ENCODE measurements at places on chromosomes 12 and 14. TPM values are rescaled to one million over a fixed set of nuclear protein-coding genes. Genes with fewer than 3 reads are reported as not detected.

The PRH2 gene
- not detected for total RNA-seq

The LRTM2 gene
- 14.6 TPM for total RNA-seq

The RITA1 gene
- 6.7 TPM for total RNA-seq

The INHBE gene
- total RNA-seq, result 18.0 TPM

The SYCP3 gene
- not detected for total RNA-seq

The CEP290 gene
- total RNA-seq, result 24.1 TPM

The MGP gene
- total RNA-seq, result not detected

The KRT77 gene
- total RNA-seq, result not detected

The CCDC60 gene
- 3.8 TPM for total RNA-seq

The IL22 gene
- total RNA-seq, result not detected

The BTG1 gene
- total RNA-seq, result 72.2 TPM

The CIPC gene
- 22.3 TPM for total RNA-seq

The RNF212B gene
- total RNA-seq, result not detected

The GLTP gene
- total RNA-seq, result 22.6 TPM

DNA sequence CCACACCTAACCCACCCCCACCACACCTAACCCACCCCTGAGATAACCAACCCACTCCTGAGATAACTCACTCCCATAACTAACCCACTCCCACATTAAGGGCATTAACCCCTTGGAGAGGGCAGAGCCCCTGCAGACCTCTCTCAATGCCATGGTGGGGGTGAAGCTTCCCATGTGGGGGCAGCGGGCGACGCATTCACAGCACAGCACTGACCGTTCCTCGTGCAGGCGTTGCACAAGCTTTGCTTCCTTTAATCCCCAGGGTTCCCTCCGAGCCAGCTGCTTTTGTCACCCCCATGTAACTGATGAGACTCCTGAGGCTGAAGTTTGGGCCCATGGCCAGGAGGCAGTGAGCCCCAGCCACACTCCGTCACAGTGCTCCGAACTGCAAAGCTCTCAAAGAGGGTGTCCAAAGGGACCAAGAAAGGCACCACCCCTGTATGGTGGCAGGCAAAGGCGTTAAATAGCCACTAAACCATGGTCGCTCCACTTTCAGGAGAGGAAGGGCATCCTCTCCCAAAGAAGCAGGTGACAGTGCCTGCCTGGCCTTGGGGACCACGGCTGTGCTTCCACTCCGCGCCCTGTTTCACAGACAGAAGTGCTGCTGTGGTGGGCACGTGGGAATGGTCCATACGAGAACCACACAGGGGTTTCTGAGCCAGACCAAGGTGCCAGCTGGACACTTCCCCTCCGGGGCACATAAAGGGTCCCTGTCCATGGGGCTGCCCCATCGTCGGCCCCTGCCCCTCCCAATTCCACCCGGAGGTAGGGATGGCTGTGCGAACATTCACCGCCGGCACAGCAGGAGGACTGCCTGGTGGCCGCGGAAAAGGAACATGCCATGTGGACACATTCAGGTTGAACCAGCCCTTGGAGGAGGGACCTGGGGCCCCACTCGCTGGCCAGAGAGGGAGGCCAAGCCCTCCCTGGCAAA, 28.3 kb downstream of the GALNT9 start:
- H3K4me1 ChIP-seq, result no peaks in the 10 kb centered on the region
- H3K4me3 ChIP-seq, result no peak overlapping the region
- peak; percentile 59 for DNase-seq
- H3K36me3 ChIP-seq, result no peaks in the 10 kb centered on the region
- no peak overlapping the region for H3K27ac ChIP-seq

DNA sequence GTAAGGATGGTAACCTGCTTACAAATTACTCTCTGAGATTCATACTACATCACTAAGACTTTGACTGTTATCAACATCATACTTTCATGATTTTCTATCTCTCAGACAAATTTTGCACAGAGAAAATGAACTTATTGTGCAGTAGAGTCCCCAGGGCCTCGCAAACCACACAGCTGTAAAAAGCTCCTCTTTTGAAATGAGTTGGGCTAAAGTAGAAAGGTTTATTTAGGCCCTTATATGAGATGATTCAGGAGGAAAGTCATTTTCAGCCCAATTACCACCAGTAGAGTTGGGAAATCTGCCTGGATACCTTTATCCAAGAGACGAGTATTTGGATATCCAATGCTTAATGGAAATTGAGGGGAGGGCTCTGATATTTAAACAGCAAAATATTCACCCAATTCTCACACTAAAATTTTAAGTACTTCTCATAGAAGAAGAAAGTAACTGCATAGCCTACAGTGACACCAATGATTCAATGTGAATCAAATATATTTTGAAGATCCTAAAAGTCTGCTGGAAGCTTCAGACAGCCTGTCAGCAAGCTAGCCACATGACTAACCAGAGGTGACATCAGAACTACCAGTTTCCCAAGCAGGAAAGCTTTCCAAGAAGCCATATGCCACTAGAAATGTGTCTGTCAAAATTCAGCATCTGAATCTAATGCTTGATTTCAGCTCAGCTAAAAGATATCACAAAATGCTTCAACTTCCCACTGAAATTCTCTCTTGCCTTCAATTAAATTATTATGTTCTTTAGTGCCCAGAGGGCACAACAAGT, 190.1 kb upstream of the SYT1 start:
- no peaks in the 10 kb centered on the region for H3K36me3 ChIP-seq
- H3K27me3 ChIP-seq, result no peaks in the 10 kb centered on the region
- H3K4me1 ChIP-seq, result peaks cover 11% of the 10 kb centered on the region
- no peak overlapping the region for H3K27ac ChIP-seq

DNA sequence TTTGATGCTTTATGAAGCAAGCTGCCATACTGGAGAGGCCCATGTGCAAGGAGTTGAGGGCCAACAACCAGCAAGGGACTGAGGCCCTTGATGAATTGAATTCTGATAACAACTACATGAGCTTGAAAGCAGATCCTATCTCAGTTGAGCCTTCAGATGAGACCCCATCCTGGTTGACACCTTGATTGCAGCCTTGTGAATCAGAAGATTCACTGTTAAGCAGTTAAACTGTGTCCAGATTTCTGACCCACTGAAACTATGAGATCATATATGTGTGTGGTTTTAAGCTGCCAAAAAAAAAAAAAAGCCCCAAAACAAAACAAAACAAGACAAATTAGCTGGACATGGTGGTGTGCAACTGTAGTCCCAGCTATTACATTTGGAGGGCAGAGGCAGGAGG, 42.1 kb downstream of the GPR19 start:
- H3K27ac ChIP-seq, result no peak overlapping the region
- peaks cover 15% of the 10 kb centered on the region for H3K4me1 ChIP-seq
- H3K27me3 ChIP-seq, result no peaks in the 10 kb centered on the region
- no peak overlapping the region for H3K4me3 ChIP-seq
- H3K36me3 ChIP-seq, result peaks cover 9% of the 10 kb centered on the region
- no peak for DNase-seq

DNA sequence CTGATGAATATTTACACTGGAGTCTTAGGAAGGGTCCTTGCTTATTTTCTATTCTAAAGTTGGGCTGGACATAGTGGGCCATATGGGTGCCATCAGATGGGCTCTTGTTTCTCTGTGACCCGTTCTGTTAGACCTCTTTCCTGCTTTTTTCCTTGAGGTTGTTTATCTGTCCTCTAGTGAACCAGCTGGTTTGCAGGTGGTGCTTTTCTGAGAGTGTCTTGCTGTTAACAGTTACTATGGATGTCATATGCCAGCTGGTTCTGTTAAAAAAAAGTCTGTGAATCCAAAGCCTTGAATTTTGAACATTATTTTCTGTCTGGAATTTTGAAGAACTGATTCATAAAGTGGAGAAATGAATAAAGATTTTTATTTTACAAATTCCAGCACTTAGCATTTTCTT, 29.2 kb downstream of the ZC3H14 start:
- no peak for DNase-seq
- no peaks in the 10 kb centered on the region for H3K36me3 ChIP-seq
- peak overlapping the region; percentile 89 for H3K27ac ChIP-seq

- H3K27ac ChIP-seq, result no peak overlapping the region
- H3K4me3 ChIP-seq, result no peak overlapping the region
- no peaks in the 10 kb centered on the region for H3K4me1 ChIP-seq
- no peaks in the 10 kb centered on the region for H3K36me3 ChIP-seq
- H3K27me3 ChIP-seq, result no peaks in the 10 kb centered on the region
Measured at GRCh38 chr12:22443379-22444316, 100.7 kb downstream of the C2CD5 start.

DNA sequence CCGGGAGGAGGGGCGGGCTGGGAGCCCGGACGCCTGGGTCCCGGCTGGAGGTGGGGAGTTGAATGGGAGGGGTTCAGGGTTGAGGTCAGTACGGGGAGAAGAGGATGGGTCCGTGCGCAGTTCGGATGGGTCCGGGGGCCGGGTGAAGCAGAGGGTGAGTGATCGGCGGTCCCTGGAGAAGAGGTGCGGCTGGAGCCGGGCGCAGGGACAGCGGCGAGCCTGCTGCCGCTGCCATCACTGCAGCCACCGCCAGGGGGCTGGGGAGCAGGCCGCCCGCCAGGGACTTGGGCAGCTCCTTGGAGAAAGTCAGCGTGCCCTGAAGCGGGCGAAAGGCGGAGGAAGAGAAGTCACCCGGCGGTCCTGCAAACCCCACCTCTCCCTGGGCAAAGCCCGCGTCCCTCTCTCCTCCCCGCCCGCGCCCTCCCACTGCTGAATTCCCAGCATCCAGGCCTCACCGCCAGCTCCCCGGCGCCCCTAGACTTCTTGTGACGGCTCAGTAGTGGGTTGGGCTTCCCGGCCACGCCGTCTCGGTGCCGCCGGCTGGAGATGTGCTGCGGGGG, 6.0 kb upstream of the GPR84 start:
- H3K36me3 ChIP-seq, result no peaks in the 10 kb centered on the region
- H3K27me3 ChIP-seq, result peaks cover 5% of the 10 kb centered on the region
- no peak overlapping the region for H3K27ac ChIP-seq
- H3K4me3 ChIP-seq, result no peak overlapping the region
- peak; percentile 89 for DNase-seq
- H3K4me1 ChIP-seq, result peaks cover 22% of the 10 kb centered on the region

- DNase-seq, result no peak
- H3K4me3 ChIP-seq, result no peak overlapping the region
- no peaks in the 10 kb centered on the region for H3K27me3 ChIP-seq
- H3K36me3 ChIP-seq, result no peaks in the 10 kb centered on the region
- H3K27ac ChIP-seq, result no peak overlapping the region
Measured at GRCh38 chr14:103931422-103931821, 3.2 kb downstream of the TDRD9 start.

DNA sequence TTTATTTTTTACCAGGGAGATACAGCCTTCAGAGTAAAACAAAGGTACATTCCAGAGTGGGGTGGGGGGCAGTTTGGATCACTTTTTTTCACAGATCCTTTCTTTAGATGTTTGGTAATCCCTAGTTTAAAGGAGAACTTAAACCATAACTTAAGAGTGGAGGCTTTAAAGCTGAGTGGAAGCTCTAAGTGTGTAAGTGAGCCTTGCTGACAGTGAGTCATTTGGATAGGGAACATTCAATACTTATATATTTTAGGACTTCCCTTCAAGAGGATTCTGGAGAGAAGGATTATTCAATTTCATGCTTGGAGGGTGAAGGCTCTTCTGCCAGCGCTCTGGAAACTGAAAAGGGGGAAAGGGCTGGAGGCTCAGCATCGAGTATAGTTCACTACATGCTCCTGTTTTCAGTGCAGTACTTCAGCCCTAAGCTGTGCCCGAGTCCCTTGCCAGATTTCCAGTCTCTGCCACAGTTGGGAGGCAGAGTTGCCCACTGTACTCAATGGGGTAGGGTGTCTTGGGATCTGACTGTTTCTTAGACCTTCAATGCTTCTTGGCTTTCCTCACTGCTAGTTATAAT, 8.4 kb downstream of the PRKAG1 start:
- H3K27me3 ChIP-seq, result no peaks in the 10 kb centered on the region
- no peak overlapping the region for H3K4me3 ChIP-seq
- H3K4me1 ChIP-seq, result no peaks in the 10 kb centered on the region
- no peak for DNase-seq

- peaks cover 3% of the 10 kb centered on the region for H3K4me1 ChIP-seq
- no peaks in the 10 kb centered on the region for H3K27me3 ChIP-seq
- no peak overlapping the region for H3K27ac ChIP-seq
- no peak overlapping the region for H3K4me3 ChIP-seq
- no peak for DNase-seq
Measured at GRCh38 chr12:116094475-116094874, 183.0 kb downstream of the MED13L start.

GRCh38 chr12:49369411-49370145, 2.3 kb downstream of the SPATS2 start:
- DNase-seq, result peak; percentile 33
- H3K4me1 ChIP-seq, result peaks cover 12% of the 10 kb centered on the region
- H3K4me3 ChIP-seq, result peak overlapping the region; percentile 39
- H3K27me3 ChIP-seq, result peaks cover 13% of the 10 kb centered on the region

DNA sequence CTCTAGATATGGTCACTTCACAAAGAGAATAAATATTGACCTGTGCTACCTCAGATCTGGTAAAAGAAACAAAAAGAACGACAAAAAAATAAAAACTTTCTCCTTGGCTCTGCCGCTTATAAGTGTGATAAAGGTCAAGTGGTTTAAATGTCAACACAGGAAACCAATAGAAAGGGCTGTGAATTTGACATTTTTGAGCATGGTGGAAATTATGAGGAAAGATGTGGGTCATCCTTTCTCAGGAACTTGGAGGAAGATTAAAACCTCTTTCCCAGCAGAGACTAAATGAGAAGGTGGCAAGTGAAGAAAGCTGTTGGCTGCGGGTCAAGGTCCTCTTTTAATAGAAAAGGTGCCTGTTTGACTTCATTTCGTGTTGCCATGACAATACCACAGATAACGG, 28.2 kb downstream of the TESPA1 start:
- peaks cover 8% of the 10 kb centered on the region for H3K4me1 ChIP-seq
- no peaks in the 10 kb centered on the region for H3K36me3 ChIP-seq
- no peak overlapping the region for H3K27ac ChIP-seq
- H3K4me3 ChIP-seq, result no peak overlapping the region

DNA sequence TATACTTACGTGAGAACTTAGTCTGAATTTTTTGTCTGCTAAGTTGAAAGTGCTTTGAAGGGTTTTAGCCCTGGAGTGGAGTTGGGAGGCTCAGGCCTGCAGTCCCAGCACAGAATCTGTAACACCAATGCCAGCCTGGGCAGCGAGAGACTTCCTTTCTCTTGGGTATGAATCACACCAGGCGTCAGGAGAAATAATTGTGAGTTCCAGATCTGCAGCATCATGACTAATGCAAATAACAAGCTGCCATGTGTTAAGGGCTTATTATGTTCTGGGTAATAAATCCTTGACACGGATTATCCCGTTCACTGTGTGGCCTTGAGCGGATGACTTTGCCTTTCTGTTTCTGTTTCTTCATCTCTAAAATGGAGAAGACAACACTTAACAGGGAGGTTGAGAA, 70.6 kb downstream of the B4GALNT3 start:
- peaks cover 22% of the 10 kb centered on the region for H3K36me3 ChIP-seq
- no peak overlapping the region for H3K4me3 ChIP-seq
- peaks cover 5% of the 10 kb centered on the region for H3K27me3 ChIP-seq
- no peak for DNase-seq
- no peak overlapping the region for H3K27ac ChIP-seq

- H3K4me1 ChIP-seq, result no peaks in the 10 kb centered on the region
- H3K4me3 ChIP-seq, result no peak overlapping the region
- no peaks in the 10 kb centered on the region for H3K27me3 ChIP-seq
- DNase-seq, result no peak
- H3K36me3 ChIP-seq, result no peaks in the 10 kb centered on the region
Measured at GRCh38 chr12:16513231-16513630, 92.7 kb downstream of the LMO3 start.

GRCh38 chr12:132788375-132789098, 26.9 kb upstream of the ANKLE2 start:
- no peak overlapping the region for H3K4me3 ChIP-seq
- H3K27me3 ChIP-seq, result peaks cover 6% of the 10 kb centered on the region
- DNase-seq, result no peak
- peak overlapping the region; percentile 78 for H3K27ac ChIP-seq
- H3K36me3 ChIP-seq, result peaks cover 10% of the 10 kb centered on the region
- no peaks in the 10 kb centered on the region for H3K4me1 ChIP-seq

Data from glutamatergic neuron (in vitro differentiated cells).